ENCODE measurements at places on chromosomes 1 and 21. TPM values are rescaled to one million over a fixed set of nuclear protein-coding genes. Genes with fewer than 3 reads are reported as not detected.

Gene GON4L
- 19.2 TPM for polyA plus RNA-seq

Gene NUP210L
- not detected for polyA plus RNA-seq

Gene SPRR2F
- not detected for polyA plus RNA-seq

GRCh38 chr21:34715518-34715917 lies 46.7 kb downstream of the CLIC6 start:
- no peak for DNase-seq
- H3K4me1 ChIP-seq = no peaks in the 10 kb centered on the region
- H3K4me3 ChIP-seq = no peak overlapping the region
- no peak overlapping the region for H3K27ac ChIP-seq

- no peaks in the 10 kb centered on the region for H3K27me3 ChIP-seq
- no peaks in the 10 kb centered on the region for H3K36me3 ChIP-seq
- no peak overlapping the region for H3K4me3 ChIP-seq
- no peak overlapping the region for H3K27ac ChIP-seq
- H3K4me1 ChIP-seq = no peaks in the 10 kb centered on the region
These were observed 25.3 kb upstream of the DPH5 start for GRCh38 chr1:101050869-101051268.
